Lung microvascular endothelial cell (primary cell): ENCODE measurements at places on chromosomes 7 and 10. TPM values are rescaled to one million over a fixed set of nuclear protein-coding genes. Genes with fewer than 3 reads are reported as not detected.

The BAIAP2L1 gene
- total RNA-seq, result under 0.01 and 0.22 TPM in 2 replicates

The IKZF1 gene
- under 0.01 TPM in 2 replicates for total RNA-seq

The PHKG1 gene
- 0.20 and 0.22 TPM in 2 replicates for total RNA-seq

The ANKRD30A gene
- not detected in 2 replicates for total RNA-seq

The SYT15B gene
- 0.87 and 0.99 TPM in 2 replicates for total RNA-seq

The GSTO2 gene
- 0.65 and 0.99 TPM in 2 replicates for total RNA-seq

The NAMPT gene
- 172 and 320 TPM in 2 replicates for total RNA-seq

The GNAT3 gene
- not detected in 2 replicates for total RNA-seq

The C10orf53 gene
- total RNA-seq, result not detected in 2 replicates

The C10orf95 gene
- 0.22 TPM in 1 of 2 replicates, not detected in the other for total RNA-seq

The DEPP1 gene
- 164 and 225 TPM in 2 replicates for total RNA-seq

The ZNF727 gene
- total RNA-seq, result under 0.01 and 0.60 TPM in 2 replicates

The GNGT1 gene
- total RNA-seq, result not detected in 2 replicates

The MCMBP gene
- 44.2 and 54.0 TPM in 2 replicates for total RNA-seq

The SPDYE2 gene
- not detected in 2 replicates for total RNA-seq

The TMEM72 gene
- not detected in 2 replicates for total RNA-seq

The IKZF5 gene
- total RNA-seq, result 1.7 and 2.2 TPM in 2 replicates

The GOT1 gene
- 15.5 and 22.2 TPM in 2 replicates for total RNA-seq

The GPR26 gene
- not detected in 2 replicates for total RNA-seq

The OR2A5 gene
- total RNA-seq, result not detected in 2 replicates

The IQUB gene
- under 0.01 and 0.20 TPM in 2 replicates for total RNA-seq

The TFPI2 gene
- total RNA-seq, result 72.1 and 139 TPM in 2 replicates

The AKR1B15 gene
- not detected in 2 replicates for total RNA-seq

The LIPK gene
- total RNA-seq, result not detected in 2 replicates

The CCNY gene
- total RNA-seq, result 62.3 and 104 TPM in 2 replicates

The FGL2 gene
- under 0.01 and 0.20 TPM in 2 replicates for total RNA-seq

The SKAP2 gene
- 9.6 and 13.7 TPM in 2 replicates for total RNA-seq

The ALDH18A1 gene
- total RNA-seq, result 61.0 and 82.1 TPM in 2 replicates

The PANK1 gene
- 1.3 and 1.6 TPM in 2 replicates for total RNA-seq

The SPDYE2B gene
- total RNA-seq, result not detected in 2 replicates

The ADIRF gene
- total RNA-seq, result 10.1 and 37.7 TPM in 2 replicates

The THSD7A gene
- 16.1 and 17.4 TPM in 2 replicates for total RNA-seq

The GNG11 gene
- total RNA-seq, result 361 and 479 TPM in 2 replicates

The PRKG1 gene
- 0.87 and 3.6 TPM in 2 replicates for total RNA-seq

The NEBL gene
- total RNA-seq, result 1.7 and 4.4 TPM in 2 replicates

The SH3PXD2A gene
- total RNA-seq, result 0.99 and 2.0 TPM in 2 replicates

The ANKRD1 gene
- total RNA-seq, result 224 and 350 TPM in 2 replicates

The PTPRN2 gene
- total RNA-seq, result 2.2 and 4.6 TPM in 2 replicates

The CTAGE8 gene
- total RNA-seq, result not detected in 2 replicates

The CACNB2 gene
- total RNA-seq, result not detected in 2 replicates

The INHBA gene
- total RNA-seq, result 0.40 and 1.5 TPM in 2 replicates

The MMD2 gene
- not detected in 2 replicates for total RNA-seq

The CUBN gene
- total RNA-seq, result 3.1 and 4.2 TPM in 2 replicates

The HSPA12A gene
- total RNA-seq, result 0.44 and 0.79 TPM in 2 replicates

The CDK14 gene
- total RNA-seq, result 1.6 and 3.5 TPM in 2 replicates

The GRID2IP gene
- under 0.01 TPM in 2 replicates for total RNA-seq

The CCDC172 gene
- not detected in 2 replicates for total RNA-seq

The LRRC4 gene
- total RNA-seq, result 0.20 and 0.65 TPM in 2 replicates

The FAM25G gene
- total RNA-seq, result not detected in 2 replicates

The FBXO24 gene
- under 0.01 and 0.20 TPM in 2 replicates for total RNA-seq

The SORCS1 gene
- not detected in 2 replicates for total RNA-seq

The GPR85 gene
- under 0.01 and 0.20 TPM in 2 replicates for total RNA-seq

The SFRP4 gene
- total RNA-seq, result under 0.01 TPM in 1 of 2 replicates, not detected in the other

The CCSER2 gene
- 11.1 and 14.9 TPM in 2 replicates for total RNA-seq

The ARHGEF35 gene
- under 0.01 TPM in 1 of 2 replicates, not detected in the other for total RNA-seq

The SYT15 gene
- total RNA-seq, result 0.65 and 0.79 TPM in 2 replicates

The COL28A1 gene
- not detected in 2 replicates for total RNA-seq
